ENCODE measurements at places on chromosomes 4 and X.
A peak's percentile ranks its signal among the peaks of the same experiment; 100 is the strongest.

- DNase-seq, result no peak
Measured at GRCh38 chr4:61201561-61201960, 1.4 kb downstream of the ADGRL3 start.

DNA sequence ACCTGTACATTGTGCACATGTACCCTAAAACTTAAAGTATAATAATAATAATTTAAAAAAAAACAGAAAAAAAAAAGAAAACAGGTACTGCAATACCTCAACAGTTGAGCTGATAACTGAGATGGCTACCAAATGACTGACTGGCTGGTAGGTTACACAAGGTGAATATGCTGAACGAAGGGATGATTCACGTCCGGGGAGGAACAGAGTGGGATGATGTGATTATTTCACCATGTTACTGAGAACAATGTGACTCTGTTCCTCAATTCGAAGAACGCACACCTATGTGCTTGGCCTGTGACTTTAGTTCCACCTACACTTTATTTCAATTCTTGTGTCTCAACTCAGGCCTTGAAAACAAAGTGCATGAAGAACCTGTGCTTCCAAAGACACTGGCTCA is 111.7 kb downstream of the CXXC4 start:
- no peak for DNase-seq

- peak; percentile 71 for DNase-seq
Measured at GRCh38 chrX:9899640-9900111, 67.5 kb upstream of the CLDN34 start.

- no peak for DNase-seq
Measured at GRCh38 chr4:81049907-81050306, 19.4 kb downstream of the BMP3 start.

GRCh38 chrX:109040057-109040456 is 303.7 kb upstream of the IRS4 start:
- DNase-seq, result no peak

- no peak for DNase-seq
Measured at GRCh38 chr4:67922697-67923096, 38.9 kb upstream of the TMPRSS11D start.

- DNase-seq, result no peak
Measured at GRCh38 chr4:157739242-157739641, 433.6 kb downstream of the GASK1B start.

- no peak for DNase-seq
Measured at GRCh38 chr4:26206999-26207398, 113.8 kb upstream of the RBPJ start.

- DNase-seq, result no peak
Measured at GRCh38 chrX:1601051-1601767, 9.8 kb downstream of the AKAP17A start.

- no peak for DNase-seq
Measured at GRCh38 chr4:82623121-82623683, 61.4 kb upstream of the TMEM150C start.

GRCh38 chr4:104868958-104869357 is 277.7 kb upstream of the TET2 start:
- no peak for DNase-seq

- DNase-seq, result no peak
Measured at GRCh38 chr4:67549123-67549522, 3.8 kb upstream of the CENPC start.

DNA sequence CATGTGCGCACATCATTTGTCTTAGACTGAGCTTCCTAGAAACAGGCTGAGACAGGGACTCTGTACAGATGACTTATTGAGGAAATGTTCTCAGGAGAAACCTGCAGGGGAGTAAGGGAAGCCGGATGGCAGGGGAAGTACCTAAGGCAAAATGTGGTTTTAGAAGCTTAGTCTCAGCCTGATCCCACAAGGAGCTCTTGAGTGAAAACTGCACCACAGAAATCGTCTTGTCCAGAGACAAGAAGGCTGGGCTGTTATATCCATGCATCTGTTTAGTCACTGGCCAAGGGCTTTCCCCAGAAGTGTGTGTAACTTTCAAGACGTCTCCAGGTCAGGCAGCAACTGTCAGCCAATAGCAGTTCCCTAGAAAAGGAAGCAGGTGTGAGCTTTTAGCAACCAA is 86.0 kb downstream of the FUNDC1 start:
- no peak for DNase-seq

DNA sequence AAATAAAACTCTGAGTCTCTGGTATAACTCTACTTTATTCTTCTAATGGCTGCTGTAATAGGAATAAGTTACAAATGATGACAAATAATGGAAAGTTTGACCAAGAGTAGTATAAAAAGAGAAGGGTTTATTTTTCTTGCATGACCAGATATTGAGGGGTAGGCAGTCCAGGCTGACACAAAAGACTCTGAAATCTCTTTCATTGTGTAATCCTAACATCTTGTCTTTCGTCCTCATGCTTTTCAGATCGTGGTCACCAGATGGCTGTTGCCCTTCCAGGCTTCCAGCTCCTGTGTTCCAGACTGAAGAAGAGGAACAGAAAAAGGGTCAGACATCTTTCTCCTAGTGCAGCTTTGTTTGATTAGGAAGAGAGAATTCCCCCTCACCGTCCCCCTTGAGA is 176.9 kb upstream of the GK2 start:
- DNase-seq, result no peak

- no peak for DNase-seq
Measured at GRCh38 chrX:3293251-3293650, 53.2 kb downstream of the MXRA5 start.

- DNase-seq, result no peak
Measured at GRCh38 chrX:141619336-141619735, 29.8 kb downstream of the SPANXA2 start.

DNA sequence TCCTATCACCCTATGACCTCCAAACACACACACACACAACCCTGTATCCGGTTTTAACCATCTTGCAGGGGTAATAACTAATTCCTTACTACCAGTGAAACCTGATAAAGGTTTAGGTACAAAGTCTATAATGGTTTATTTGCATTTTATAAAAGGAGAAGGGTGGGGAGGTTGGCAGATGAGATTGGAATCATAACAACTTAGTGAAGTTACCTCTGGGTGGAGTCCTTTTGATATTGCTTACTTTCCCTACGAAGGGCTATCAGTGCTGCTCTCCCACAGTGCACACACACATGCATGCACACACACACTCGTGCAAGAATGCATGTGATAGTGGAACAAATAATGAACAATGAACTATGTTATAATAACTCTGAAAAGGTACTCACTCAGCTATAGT is 56.1 kb downstream of the CCSER1 start:
- no peak for DNase-seq

- no peak for DNase-seq
Measured at GRCh38 chrX:129823115-129823514, 20.6 kb downstream of the ZDHHC9 start.

- DNase-seq, result no peak
Measured at GRCh38 chr4:105108971-105109370, 37.7 kb upstream of the TET2 start.

GRCh38 chr4:134160211-134160610 is 41.4 kb downstream of the PABPC4L start:
- no peak for DNase-seq

DNA sequence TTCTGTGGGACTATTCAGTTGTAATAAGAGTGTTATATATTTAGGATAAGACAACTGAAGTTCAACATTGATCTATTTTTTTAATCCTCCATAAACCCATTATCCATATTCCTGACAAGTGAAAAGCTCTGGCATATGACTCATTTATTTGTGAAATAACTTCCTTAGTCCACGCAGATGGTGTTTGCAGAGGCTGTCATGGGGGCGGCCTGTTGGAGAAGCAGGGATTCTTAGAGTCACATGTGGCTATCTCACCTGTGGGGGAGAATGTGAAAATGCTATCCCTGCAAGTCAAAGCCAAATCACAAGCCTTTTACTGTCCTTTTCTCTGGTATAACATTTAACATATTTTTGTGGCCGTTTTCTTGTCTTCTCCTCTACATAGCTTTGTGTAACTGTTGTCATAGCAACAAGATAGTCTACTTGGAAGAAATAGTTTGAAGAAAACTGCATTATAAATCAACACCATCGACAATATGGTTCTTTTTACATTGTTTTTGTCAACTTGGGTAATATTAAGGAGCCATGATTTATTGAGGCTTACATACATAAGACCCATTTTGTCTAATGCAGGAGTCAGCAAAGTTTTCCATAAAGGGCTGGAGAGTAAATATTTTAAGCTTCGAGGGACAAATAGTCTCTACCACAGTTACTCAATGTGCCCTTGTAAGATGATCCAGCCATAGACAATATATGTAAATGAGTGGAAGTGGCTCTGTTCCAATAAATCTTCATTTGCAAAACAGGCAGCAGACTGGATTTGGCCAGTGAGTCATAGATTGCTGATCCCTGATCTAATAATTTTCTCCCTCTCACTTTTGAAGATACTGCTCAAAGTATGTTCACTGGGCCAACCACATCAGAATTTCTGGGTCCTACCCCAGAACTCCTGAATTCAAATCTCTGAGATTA is 395.0 kb downstream of the DTHD1 start:
- DNase-seq, result no peak

- peak; percentile 32 for DNase-seq
Measured at GRCh38 chr4:25884031-25884782, 21.4 kb upstream of the SEL1L3 start.

GRCh38 chr4:74311696-74312313 is 3.5 kb downstream of the EPGN start:
- DNase-seq, result no peak

- DNase-seq, result no peak
Measured at GRCh38 chr4:122003335-122003734, 51.5 kb upstream of the TRPC3 start.

GRCh38 chrX:52995135-52995986 is 37.0 kb upstream of the FAM156A start:
- DNase-seq, result peak; percentile 76

- DNase-seq, result no peak
Measured at GRCh38 chr4:119873794-119874325, 192.8 kb downstream of the MAD2L1 start.
